ENCODE measurements at places on chromosomes 2 and 18. TPM values are rescaled to one million over a fixed set of nuclear protein-coding genes. Genes with fewer than 3 reads are reported as not detected.

The FOXD4L1 gene
- not detected for total RNA-seq

The ZNF236 gene
- total RNA-seq = 3.9 TPM

The CFAP65 gene
- not detected for total RNA-seq

The PTCD3 gene
- 84.8 TPM for total RNA-seq

The CDH7 gene
- total RNA-seq = 1.5 TPM
